ENCODE measurements at places on chromosomes 7 and 10. TPM values are rescaled to one million over a fixed set of nuclear protein-coding genes. Genes with fewer than 3 reads are reported as not detected.

The PTPN20 gene
- total RNA-seq = 0.70 TPM

The TET1 gene
- total RNA-seq = 0.38 TPM

The VIPR2 gene
- 0.19 TPM for total RNA-seq

The FAM25A gene
- not detected for total RNA-seq

The SORCS3 gene
- not detected for total RNA-seq

The C10orf53 gene
- total RNA-seq = not detected

The PRLHR gene
- not detected for total RNA-seq

The ZNF736 gene
- total RNA-seq = 20.9 TPM

The CDHR1 gene
- total RNA-seq = 1.8 TPM

The ANKRD2 gene
- total RNA-seq = 0.13 TPM

The FOXI2 gene
- total RNA-seq = not detected

The ST7 gene
- 13.2 TPM for total RNA-seq

The NXPH1 gene
- total RNA-seq = not detected

The GTF2I gene
- total RNA-seq = 168 TPM

The TAS2R3 gene
- total RNA-seq = 0.89 TPM

The ADRB1 gene
- 0.57 TPM for total RNA-seq

The GSTK1 gene
- total RNA-seq = 131 TPM

The C1QL3 gene
- 0.11 TPM for total RNA-seq

The GPR15LG gene
- total RNA-seq = not detected

The MICU1 gene
- 27.1 TPM for total RNA-seq

The OR13A1 gene
- not detected for total RNA-seq

The HABP2 gene
- total RNA-seq = not detected

The MYPN gene
- total RNA-seq = not detected

The OR6V1 gene
- not detected for total RNA-seq

The CCAR1 gene
- 133 TPM for total RNA-seq

The CCDC172 gene
- not detected for total RNA-seq

The CC2D2B gene
- total RNA-seq = not detected

The ZNF804B gene
- not detected for total RNA-seq

The KMT2C gene
- total RNA-seq = 36.2 TPM

The SPDYE1 gene
- not detected for total RNA-seq
